Heart left ventricle (tissue), 16 donors: ENCODE measurements at places on chromosomes 4 and X. TPM values are rescaled to one million over a fixed set of nuclear protein-coding genes. Genes with fewer than 3 reads are reported as not detected.
A peak's percentile ranks its signal among the peaks of the same experiment; 100 is the strongest.

GRCh38 chr4:182267048-182267447 lies 23.8 kb downstream of the TENM3 start:
- no peak for DNase-seq

DNA sequence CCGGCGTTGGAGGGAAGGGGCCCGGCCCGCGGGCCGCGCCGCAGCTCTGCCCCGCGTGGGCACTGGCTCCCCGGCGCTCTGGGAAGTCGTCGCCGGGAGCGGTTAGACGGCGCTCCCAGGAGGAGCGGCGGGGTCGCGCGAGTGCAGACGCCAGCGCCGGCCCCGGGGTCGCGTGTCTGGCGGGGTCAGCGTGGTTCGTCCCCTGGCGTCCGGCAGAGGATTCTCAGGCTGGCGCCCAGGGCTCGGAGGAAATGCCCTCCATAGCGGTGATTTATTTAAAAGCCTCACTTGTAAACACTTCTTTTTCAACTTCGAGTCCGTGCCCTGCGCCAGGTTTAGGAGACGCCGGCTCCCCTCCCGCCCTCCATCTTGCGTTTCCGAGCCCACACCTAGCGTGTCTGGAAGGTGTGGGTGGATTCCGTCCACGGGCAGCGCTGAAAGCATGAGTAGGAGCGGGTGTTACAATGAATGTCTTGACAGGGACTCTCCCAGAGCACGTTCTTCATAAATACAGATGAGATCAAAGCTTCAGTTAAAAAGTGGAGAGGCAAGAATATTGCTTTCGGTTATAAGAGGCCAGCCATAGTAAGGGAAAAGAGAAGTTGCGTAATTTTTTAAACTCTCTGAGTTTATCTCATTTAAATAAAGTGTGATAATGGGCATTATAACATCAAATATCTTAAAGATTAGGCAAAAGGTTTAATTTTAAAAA lies 692 bp downstream of the FAM241A start:
- DNase-seq, result peak; percentile 38

Gene DNAAF6
- polyA plus RNA-seq, result not detected

Gene DDIT4L
- polyA plus RNA-seq, result 0.36 TPM

Gene MAOA
- 38.2 TPM for polyA plus RNA-seq

DNA sequence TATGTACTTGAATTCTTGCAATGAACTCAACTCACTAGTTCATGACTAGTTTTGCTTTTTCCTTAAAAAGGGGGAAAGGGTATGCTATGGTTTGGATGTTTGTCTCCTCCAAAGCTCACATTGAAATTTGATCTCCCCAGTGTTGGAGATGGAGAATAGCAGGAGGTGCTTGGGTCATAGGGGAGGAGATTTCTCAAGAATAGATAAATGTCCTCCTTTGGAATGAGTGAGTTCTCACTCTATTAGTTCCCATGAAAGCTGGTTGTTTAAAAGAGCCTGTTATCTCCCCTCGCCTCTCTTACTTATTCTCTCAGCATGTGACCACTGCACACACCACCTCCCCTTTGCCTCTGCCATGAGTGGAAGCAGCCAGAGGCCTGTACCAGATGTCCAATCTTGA lies 109.4 kb upstream of the INTU start:
- no peak for DNase-seq

Gene BRS3
- not detected for polyA plus RNA-seq

DNA sequence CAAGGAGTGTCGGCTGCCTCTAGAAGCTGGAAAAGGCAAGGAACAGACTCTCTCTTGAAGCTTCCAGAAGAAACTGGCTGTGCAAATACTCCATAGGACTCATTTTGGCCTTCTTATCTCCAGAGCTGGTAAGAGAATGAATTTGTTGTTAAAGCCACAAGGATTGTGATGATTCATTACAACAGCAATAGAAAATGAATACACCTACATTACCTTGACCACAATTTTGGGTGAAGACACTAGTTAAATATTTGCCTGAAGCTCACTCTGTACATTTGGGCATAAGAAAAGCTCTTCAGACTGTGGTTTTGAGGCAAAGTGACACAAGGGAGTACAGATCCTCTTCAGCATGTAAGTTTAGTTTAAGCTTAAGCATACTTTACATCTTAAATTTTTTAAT lies 134.5 kb upstream of the TLL1 start:
- no peak for DNase-seq

Gene STARD8
- polyA plus RNA-seq, result 4.2 TPM

DNA sequence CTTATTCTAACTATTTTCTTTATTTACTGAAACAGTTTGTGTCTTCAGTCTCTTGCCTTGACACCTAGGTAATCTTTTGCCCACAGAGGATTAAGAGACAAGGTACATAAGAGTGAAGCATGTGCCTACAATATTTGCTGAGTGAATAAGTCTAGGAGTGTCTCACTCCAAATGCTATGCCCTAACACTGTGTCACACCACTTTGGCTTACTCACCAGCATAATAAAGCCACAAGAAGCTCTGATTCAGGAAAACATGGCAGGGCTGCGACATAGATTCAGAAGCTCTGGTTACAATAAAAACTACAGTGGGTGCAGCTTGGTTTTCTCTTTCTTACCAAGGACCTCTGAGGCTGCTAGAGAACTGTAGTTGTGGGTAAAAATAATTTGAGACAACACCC lies 127.1 kb downstream of the RBM46 start:
- no peak for DNase-seq

Gene DIPK2B
- polyA plus RNA-seq, result 14.8 TPM
